Sigmoid colon (tissue), 7 donors: ENCODE measurements at places on chromosomes 12 and 14.

GRCh38 chr14:103628221-103628683 lies 759 bp upstream of the KLC1 start:
- peak; percentile 90 for DNase-seq

GRCh38 chr14:61699027-61699426 lies 3.7 kb downstream of the HIF1A start:
- DNase-seq = no peak

DNA sequence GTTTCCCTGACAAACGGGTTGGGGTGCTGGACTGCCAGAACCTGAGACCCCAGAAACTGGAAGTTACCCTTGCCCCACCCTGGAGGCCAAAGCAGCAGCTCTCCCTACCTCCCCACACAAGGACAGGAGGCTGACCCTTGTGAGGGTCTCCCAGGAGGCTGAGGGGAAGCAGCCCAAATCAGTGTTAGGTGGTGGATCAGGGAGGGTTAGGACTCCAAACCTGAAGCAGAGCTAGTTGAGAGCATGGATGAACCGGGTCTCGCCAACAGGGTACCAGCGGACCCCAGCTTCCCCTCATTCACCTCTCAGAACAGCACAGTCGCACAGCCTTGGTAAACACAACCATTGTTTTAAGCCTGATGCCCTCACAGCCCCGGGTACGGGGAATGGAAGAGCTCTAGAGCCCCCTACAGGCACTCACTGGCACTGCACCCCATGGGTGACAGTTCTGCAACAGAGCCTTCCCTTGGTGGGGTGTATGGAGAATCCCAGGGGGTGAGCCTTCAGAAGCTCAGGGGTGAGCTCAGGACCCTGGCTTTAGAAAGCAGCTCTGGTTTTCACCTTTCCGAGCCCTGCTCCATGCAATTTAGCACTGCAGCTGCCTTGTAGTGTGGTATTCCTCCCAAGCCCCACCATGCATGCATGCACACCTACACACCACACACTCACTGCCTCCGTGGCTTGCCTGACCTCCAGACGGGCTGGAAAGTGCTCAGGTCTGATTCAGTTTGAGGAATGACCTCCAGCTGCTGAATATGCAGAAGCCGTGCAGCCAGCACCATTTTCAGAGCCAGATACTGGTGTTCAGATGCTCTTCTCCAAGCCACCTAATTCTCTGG lies 11.2 kb downstream of the ESRRB start:
- no peak for DNase-seq

DNA sequence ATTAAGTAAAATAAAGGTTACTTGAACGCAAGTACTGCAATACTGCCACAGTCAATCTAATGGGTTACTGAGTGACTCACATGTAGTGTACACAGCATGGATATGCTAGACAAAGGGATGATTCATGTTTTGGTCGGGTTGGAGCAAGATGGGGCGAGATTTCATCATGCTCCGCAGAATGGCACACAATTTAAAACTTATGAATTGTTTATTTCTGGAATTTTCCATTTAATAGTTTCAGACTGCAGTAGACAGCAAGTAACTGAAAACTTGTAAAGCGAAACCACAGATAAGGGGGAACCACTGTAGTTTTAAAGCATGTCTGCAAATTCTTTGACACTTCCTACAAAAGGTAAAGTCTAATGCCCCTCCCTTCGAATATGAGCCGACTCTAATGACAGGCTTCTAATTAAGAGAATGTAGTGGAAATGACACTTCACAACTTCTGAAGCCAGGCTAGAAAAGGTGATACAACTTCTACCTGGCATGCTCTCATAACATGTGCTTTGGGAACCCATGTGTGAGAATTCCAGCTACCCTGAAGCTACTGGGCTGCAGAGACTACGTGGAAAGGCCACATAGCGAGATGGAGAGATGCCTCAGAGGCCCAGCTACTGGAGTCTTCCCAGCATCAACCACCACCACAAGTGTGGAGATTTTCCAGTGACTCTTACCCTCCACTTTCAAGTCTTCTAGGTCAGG lies 13.9 kb upstream of the TCP11L2 start:
- no peak for DNase-seq

- DNase-seq = no peak
Measured at GRCh38 chr14:24712909-24713308, 78.9 kb upstream of the GZMB start.
